ENCODE measurements at places on chromosomes 7 and 10. TPM values are rescaled to one million over a fixed set of nuclear protein-coding genes. Genes with fewer than 3 reads are reported as not detected.

DNA sequence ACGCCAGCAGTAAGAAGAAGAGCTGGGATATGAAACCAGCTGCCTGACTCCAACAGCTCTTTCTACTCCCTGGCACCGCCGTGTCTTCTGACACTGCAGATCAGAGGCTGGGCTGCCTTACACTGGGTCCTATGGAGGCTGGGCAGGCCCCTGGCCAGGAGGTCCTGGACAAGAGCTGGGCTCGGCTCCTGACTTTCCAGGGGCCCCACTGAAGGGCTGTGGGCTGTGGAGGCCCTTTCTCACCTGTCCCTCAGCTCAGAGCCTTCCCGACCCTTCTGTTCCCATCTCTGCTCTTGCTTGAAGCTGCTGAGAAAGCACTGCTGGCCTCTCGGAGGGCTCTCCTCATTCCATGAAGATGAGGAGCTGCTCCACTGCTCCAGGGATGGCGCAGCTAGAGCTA lies 85.9 kb upstream of the UNC5B start:
- no peak for DNase-seq

DNA sequence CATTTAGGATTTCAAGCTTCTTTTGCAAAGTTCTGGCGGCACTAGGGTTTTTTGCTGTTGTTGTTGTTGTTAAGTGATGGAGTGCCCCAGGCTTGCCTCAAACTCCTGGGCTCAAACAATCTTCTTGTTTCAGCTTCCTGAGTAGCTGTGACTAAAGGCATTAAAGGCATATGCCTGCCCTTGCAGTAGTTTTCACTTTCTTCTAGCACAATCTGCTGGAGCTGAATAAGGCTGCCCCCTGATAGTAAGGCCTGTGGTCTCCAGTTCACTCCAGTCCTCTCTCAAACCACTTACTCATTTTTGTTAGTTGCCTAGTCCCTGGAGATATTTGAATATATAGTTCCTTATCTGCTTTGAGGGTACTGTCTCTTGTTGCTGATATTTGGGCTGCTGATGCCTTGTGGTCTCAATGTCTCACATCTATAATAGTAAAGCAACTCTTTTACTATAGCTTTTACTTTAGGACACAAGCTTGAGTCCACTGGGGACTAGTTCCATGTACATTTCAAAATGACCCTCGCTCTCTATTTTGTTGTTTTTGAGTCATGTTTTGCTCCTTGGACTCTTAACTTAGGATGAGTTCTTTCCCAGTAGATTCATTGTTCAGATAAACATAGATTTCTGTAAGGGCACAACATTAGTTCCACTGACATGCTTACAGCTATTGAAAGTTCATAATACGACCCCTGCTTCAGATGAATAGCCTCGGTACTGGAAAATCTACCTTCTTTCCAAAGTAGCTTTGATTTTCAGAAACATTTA lies 25.5 kb downstream of the PHF14 start:
- DNase-seq, result no peak

Gene HOXA6
- not detected for total RNA-seq

GRCh38 chr10:6721964-6722615 lies 142.0 kb upstream of the PRKCQ start:
- DNase-seq, result no peak
